Umbilical cord (tissue), 2 donors: ENCODE measurements at places on chromosomes 1 and 21. TPM values are rescaled to one million over a fixed set of nuclear protein-coding genes. Genes with fewer than 3 reads are reported as not detected.

The IRF6 gene
- total RNA-seq = 40.0 TPM

The PDZK1IP1 gene
- total RNA-seq = not detected

The KPRP gene
- total RNA-seq = 1.7 TPM

The IVL gene
- 14.2 TPM for total RNA-seq
